ENCODE measurements at places on chromosomes 12 and 14. TPM values are rescaled to one million over a fixed set of nuclear protein-coding genes. Genes with fewer than 3 reads are reported as not detected.
A peak's percentile ranks its signal among the peaks of the same experiment; 100 is the strongest.

DNA sequence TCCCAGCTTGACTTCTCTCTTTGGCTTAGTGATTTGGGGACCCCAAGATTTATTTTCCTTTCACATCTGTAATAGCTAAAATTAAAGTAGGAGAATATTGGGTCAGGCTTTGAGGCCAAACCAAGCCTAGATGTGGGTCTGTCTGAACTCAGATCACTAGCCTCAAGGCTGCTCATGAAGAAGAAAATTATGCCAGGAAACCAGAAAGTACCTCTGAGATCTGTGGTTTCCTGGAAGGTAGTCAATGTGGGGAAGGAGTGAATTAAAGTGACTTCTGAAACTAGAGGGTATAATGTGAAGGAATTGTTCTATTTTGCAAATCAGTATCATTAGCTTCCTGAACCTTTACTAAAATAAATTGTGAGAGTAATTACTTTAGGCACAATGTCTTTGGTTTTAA is 13.4 kb upstream of the CLEC12A start:
- DNase-seq, result no peak

DNA sequence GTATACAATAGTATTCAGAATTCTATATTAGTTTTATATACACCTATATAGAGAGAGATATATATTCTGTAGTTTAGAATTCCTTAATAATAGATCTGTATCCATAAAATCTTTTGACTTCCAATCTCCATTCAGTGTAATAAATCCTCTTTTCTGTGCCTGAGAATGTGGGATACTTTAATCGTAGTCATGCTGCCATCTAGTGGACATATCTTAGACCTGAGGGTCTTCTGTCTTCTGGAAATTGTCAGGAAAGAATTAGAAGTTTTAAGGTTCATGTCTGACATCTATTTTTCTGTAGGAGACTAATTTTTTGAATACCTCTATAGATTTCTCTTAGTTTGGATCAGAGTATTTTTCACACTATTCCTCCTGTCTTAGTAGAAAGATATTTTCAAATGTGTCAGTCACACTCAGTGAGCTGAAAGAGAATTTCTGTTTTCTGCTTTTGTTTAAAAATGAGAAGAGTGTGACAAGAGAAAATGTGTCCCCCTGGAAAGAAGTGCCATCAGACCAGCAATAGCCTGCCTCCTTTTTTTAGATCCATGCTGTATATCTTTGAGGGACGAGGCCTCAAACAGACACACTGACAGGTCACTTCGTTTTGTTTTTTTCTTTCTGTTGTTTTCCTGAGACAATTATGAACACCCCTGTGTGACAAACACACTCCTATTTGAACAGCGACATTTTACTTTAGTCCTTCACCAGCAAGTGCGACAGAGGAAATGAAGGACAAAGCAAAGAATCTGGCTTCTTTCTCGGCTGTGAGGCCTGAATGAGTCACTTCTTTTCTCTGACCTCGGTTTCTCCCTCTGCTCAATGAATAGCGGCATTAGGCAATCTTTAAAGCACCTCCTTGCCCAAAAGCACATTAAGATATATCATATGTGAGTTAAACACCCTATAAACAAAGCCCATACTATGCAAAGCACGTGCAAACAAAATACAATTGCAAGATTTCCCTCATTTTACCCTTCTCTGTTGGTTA is 96.3 kb downstream of the GALC start:
- no peak for DNase-seq

DNA sequence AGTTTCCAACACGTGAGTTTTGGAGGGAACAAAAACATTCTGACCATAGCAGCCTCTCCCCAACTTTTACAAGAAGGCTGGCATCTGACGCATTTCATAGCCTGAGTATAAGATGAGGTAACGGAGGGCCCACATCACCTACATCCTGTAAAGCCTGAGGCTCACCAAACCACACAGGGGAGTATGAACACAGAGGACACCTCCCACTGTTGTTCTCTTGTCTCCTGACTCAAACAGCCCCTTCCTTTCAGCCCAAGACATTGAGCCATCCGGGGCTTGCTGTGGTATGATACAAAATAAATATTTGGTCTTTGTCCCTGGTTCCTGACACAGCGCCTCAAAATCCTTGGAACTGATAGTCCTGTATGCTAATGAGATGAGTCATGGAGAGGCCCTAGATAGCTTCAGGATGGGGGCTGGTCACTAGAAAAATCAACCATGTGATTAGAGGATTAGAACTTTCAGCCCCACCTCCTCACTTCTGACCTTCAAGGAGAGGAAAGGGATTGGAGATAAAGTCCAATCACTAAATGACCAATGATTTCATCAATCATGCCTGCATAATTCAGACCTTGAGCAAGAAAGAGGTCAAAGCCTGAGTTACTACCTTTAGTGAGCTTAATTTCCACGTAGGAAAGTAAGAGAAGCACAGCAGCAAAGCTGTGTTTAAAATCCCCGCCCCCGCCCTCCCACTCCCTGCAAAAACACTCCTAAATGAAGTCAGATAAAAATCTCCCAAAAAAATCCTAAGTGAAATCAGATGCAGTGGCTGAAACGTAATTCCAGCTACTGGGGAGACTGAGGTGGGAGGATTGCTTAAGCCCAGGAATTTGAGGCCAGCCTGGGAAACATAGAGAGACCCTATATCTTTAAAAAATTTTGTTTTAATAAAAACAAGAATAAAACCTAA is 236.4 kb downstream of the PCNX1 start:
- peak; percentile 24 for DNase-seq

DNA sequence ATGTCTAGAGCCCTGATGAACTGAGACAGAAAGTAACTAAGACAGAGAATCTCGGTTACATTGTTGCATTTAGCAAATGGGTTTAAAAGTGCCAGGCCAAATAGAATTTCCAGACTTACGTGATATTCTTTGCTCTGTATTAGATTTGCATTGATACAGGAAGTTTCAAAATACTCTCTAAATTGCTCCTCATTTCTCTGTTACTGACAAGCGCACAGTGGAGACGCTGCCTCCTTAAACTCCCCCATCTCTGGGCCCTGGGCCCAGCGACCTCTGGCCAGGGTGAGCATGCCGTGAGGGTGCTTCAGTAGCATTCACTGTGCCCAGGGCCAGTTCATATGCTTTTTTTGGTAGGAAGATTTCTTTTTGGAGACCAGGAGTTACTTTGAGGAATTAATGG is 22.9 kb upstream of the EVL start:
- DNase-seq, result no peak

- DNase-seq, result no peak
Observed at GRCh38 chr14:74507840-74508239, 14.3 kb downstream of the ISCA2 start.

DNA sequence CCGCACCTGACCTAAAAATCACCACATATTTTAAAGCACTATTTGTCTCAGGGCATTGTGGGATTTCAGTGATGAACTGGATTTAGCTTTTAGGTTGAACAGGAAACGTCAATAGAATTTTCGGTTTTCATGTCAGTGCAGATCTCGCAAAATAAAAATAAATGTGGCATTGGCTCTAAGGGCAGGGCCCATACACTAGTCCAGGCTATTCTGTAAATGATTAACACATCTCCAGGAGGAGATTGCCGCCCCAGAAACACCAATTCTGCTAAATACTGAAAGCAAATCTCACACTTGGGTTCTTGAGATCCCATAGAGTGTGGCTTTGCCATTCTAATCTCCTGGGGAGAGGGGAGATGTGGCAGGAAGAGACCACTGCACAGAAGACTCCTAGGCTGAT is 1494.0 kb upstream of the TMEM132C start:
- no peak for DNase-seq

DNA sequence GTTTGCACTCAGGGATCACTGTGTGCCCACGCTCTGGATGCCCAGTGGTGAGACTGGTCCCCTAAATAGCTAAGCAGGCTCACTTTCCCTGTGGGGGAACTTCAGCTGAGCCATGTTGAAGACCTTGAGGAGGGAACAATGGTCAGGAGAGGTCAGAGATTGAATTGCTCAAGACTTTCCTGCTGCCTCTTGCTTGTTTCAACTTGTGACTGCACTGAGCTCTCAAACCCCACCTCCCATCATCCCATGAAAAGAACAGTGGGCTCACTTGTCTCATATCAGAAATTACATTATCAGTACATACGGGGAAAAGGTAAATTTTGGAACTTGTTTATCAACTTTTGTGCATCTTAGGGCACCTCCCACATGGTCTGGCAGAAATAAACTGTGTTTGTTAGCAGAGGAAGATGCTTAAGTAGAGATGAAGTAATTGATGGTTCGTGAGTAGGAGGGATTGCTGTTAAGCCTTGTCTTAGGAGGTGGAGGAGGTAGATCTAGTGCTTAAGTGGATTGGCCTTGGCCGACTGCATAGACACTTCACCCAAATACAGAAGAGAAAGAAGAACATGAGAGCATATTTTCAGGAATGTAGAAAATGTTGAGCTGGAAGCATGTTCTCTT is 15.0 kb upstream of the SERPINA1 start:
- no peak for DNase-seq

- DNase-seq, result no peak
Observed at GRCh38 chr12:50246873-50247612, 36.3 kb downstream of the LIMA1 start.

GRCh38 chr14:33954016-33954598 is 3.2 kb upstream of the EGLN3 start:
- DNase-seq, result no peak

DNA sequence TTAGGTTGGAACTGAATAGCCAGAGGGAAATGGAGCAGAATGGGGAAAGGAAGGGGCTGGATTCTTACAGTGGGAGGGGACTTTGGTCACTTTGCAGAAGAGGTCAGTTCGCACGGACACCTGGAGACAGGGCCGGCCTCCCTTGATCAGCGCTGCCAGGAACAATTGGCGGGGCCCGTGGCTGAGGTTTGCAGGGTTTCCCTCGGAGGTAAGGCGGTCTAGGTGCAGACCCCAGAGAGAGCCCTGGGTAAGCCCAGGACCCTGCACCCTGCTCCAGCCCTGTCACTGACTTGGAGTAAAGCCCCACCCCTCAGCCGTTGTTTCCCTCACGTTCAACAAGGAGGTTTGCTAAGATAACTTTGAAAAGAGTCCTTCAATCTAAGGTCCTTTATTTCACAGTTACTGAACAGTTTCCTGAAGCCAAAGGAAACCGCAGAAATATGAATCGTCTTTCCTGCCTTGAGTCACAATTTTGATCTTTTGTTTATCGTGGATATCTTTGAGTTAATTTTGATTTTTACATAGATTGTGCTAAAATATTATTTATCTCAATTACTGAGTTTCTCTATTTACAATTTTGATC is 231.4 kb upstream of the RTL1 start:
- DNase-seq, result no peak

DNA sequence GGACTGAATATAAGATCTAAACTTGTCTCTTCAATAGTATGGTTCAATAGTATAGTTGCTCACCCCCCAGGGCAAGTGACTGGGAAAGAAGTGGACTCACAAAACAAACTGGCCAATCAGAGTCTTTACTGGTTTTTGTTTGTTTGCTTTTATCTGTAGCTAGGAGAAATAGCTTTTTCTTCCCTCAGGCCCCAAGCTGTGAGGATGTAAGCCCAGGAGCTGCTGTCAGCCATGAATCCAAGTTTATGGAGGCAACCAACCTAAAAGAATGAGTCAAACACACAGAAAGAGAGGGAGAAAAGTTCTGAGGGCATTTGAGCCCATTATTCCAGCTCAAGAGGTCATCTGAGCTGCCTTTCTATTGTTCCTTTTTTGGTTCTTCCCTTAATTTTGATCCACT is 375.3 kb downstream of the BCAT1 start:
- DNase-seq, result no peak

GRCh38 chr12:38771871-38772270 is 133.5 kb downstream of the CPNE8 start:
- peak; percentile 5 for DNase-seq

GRCh38 chr12:59452746-59453145 is 143.1 kb upstream of the SLC16A7 start:
- no peak for DNase-seq

GRCh38 chr14:100076133-100076532 is 10.9 kb downstream of the EVL start:
- no peak for DNase-seq

- peak; percentile 54 for DNase-seq
Observed at GRCh38 chr12:57005980-57006808, at the start of gene ZBTB39. Gene ZBTB39, minus strand, starts transcription at chr12:57006546. Its CDS starts 1,629 bp downstream, at chr12:57004917.

- no peak for DNase-seq
Observed at GRCh38 chr12:125470838-125471783, 405.9 kb downstream of the AACS start.

DNA sequence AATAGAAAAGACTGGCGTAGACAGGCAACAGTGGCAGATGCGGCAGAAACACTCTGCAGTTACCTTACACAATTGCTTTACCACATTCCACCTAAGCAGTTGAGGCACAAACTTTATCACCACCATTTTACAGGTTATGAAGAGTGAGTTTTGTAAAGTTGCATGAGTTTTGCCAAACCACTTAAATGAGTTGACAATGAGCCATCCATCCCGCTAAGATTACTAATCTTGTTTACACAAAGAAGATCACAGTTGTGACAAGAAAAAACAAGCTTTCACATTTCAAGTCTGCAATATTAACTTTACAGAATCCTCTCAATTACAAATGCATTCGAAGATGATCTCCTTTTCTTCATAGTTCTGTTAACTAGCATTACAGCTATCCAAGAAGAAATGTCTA is 1.8 kb downstream of the TMCC3 start:
- no peak for DNase-seq

DNA sequence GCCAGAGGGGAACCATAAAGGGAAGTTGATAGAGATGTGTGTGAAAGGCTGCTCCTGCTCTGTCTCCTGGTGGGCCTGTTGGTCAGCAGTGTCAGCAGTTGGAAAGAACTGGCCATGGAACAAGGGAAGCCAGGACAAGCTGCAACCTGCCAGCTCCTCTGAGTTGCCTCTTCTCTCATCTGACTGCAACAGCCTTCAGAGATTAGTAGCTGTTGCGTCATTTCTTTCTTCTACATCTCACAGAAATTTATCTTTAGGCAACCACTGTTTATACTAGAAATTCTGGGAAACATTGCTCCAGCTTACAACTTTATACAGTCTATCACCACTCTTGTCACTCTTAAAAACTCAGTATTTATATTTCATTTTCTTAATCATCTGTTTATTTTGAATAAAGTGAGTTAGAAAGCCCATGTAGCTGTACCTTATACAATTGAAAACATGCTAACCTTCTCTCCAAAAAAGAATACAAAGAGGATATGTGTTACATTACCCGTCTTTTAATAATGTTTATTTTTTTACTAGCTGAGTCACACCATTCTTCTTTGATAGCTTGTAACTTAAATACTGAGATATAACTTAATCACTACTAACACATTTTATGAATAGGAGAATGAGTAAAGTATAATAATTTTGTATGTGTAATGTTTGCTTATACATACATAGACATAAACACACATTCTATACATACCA is 224.2 kb downstream of the LRFN5 start:
- DNase-seq, result no peak

DNA sequence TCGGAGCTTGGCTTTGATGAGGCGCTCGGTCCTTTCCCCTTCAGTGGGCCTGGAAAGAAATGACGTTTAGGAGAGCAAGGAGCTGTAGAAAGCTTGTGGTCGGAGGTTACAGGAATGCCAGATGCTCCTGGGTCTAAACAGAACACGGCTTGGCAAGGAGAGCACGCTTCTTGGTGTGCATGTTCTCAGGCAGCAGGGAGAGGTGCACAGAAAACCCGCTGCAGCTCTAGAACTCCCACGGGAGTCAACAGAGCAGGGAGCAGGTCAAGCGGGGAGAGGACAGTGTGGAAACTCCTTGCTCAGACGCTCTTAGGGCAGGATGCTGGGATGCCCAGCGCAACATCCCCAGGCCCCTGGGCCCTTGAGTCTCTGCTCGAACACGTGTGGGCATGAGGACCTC is 51.0 kb downstream of the SSH1 start:
- no peak for DNase-seq

Gene MAGOHB
- polyA plus RNA-seq, result 53.8 TPM

Gene NXPH4
- 0.11 TPM for polyA plus RNA-seq

Gene KERA
- polyA plus RNA-seq, result not detected

Gene NDRG2
- 18.7 TPM for polyA plus RNA-seq

Gene CLEC2A
- polyA plus RNA-seq, result not detected

Gene SLC7A7
- polyA plus RNA-seq, result 0.42 TPM

Gene CMA1
- polyA plus RNA-seq, result not detected

All from CD4-positive, CD25-positive, alpha-beta regulatory T cell (primary cell).